Ureter (tissue), 1 donor: ENCODE measurements at places on chromosomes 5 and 9. TPM values are rescaled to one million over a fixed set of nuclear protein-coding genes. Genes with fewer than 3 reads are reported as not detected.

MAMDC2 gene
- total RNA-seq: 46.3 TPM

FOXI1 gene
- not detected for total RNA-seq

GGTA1 gene
- 2.0 TPM for total RNA-seq

ADAMTSL2 gene
- total RNA-seq: 8.8 TPM

SCAI gene
- 7.2 TPM for total RNA-seq

SLC6A19 gene
- total RNA-seq: not detected

LMBRD2 gene
- total RNA-seq: 23.7 TPM

LHX6 gene
- 5.7 TPM for total RNA-seq

OR1J2 gene
- total RNA-seq: 0.42 TPM

FGF1 gene
- total RNA-seq: not detected

FST gene
- 6.6 TPM for total RNA-seq

SLC34A1 gene
- not detected for total RNA-seq

SLC46A2 gene
- 4.2 TPM for total RNA-seq

PALM2AKAP2 gene
- total RNA-seq: 7.8 TPM

ANGPTL2 gene
- total RNA-seq: 22.2 TPM

ITK gene
- total RNA-seq: 4.7 TPM

DNA sequence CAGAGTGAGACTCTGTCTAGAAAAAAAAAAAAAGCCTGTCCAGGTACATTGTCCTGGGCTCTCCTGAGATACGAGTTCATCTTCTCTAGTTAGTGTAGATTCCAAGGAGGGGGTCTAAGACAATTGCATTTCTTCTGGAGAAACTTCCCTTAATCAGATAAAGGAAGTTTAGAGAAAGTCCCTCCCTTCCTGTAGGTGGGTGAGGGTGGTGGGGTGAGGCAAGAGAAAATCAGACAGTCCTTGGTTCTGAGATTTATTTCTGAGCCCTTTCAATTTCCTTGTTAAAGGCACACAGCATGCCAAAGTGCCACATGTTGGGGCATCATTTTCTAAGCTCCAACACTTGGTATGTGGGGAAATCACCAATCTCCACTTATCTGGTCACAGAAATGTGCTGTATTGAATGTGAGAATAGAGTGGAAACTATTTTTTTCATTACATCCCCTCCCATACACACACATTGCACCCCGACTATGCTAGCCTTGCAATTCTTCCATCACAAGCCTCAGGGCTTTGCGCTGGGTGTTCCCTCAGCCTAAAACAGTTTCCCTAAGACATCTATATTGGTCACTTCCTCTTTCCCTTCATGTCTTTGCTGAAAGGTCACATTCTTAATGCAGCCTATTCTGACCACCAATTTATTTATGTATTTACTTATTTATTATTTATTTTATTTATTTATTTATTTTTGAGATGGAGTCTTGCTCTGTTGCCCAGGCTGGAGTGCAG, 5.1 kb upstream of the TUT7 start:
- no peak for DNase-seq

DNA sequence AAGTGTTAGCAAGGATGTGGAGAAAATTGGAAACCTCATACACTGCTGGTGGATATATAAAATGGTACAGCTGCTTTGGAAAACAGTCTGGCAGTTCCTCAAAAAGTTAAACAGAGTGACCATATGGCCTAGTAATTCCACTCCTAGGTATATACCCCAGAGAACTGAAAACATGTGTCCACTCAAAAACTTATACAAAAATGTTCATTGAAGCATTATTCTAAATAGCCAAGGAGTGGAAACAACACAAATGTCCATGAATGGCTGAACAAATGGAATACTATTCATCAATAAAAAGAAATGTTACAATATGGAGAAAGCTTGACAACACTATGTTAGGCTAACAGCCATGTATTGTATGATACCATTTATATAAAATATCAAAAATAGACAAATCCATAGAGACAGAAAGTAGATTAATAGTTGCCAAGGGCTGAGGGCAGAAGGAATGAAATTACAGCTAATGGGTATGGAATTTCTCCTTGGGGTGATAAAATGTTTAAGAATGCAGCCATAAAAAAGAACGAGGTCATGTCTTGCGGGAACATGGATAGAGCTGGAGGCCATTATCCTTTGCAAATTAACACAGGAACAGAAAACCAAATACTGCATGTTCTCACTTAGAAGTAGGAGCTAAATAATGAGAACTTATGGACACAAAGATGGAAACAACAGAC, 33.6 kb upstream of the FBP1 start:
- DNase-seq: no peak

GRCh38 chr5:154410786-154411185, 35.0 kb upstream of the SAP30L start:
- DNase-seq: no peak

DNA sequence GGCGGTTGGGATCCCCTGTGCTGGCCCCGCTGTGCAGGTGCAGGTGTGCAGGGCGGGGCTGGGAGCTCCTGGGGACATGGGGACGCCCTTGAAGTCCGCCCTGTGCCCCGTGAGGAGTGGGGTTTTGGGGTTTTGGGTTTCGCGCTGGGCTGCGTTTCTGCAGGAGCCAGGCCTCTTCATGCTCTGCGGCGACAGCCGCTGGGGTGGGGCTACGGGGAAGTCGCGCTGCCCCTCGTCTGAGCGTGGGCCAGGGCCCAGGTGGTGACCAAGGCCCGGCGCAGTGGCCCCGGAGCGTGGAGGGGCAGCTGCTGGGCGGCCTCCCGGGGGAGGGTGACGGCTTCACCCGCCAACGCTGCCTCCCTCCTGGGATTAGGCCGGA, 47.8 kb upstream of the IRX4 start:
- DNase-seq: no peak

- no peak for DNase-seq
Measured at GRCh38 chr9:2466703-2467102, 154.9 kb upstream of the VLDLR start.

DNA sequence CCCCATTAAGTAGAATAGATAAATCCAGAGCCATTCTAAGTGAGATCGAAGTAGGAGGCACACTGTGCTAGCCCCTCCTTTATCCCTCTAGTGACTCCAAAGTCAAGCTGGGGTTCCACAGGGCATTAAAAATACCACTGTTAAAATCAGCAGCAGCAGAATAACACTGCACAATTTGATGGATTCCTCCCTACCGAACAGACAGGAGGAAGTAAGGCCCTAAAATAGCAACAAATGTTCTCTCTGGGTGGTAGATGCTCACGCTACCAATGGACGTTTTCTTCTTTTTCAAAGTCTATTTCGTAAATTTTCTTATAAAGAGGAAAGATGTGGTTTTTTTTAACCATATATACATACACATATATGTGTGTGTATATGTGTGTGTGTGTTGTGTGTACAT, 54.4 kb downstream of the FBXW11 start:
- no peak for DNase-seq

DNA sequence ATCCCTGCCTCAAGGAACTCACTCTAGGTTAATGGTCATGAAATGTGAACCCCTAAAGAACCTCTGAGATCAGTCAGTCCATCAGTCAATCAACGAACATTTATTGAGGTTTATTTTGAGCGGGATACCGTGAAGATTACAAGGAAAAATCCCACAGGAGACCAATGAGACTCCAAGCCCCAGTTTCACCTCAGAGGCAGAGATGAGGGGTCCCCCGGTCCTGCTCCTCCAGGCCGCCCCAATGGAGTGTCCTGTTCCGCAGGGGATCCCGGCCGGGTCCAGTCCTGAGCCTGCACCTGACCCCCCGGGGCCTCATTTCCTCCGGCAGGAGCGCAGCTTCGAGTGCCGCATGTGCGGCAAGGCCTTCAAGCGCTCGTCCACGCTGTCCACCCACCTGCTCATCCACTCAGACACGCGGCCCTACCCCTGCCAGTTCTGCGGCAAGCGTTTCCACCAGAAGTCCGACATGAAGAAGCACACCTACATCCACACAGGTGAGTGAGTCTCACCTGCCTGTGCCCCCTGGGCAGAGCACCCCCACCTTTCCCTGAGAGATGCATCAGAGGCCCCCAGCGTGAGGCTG, 11.0 kb downstream of the GFI1B start:
- no peak for DNase-seq

DNA sequence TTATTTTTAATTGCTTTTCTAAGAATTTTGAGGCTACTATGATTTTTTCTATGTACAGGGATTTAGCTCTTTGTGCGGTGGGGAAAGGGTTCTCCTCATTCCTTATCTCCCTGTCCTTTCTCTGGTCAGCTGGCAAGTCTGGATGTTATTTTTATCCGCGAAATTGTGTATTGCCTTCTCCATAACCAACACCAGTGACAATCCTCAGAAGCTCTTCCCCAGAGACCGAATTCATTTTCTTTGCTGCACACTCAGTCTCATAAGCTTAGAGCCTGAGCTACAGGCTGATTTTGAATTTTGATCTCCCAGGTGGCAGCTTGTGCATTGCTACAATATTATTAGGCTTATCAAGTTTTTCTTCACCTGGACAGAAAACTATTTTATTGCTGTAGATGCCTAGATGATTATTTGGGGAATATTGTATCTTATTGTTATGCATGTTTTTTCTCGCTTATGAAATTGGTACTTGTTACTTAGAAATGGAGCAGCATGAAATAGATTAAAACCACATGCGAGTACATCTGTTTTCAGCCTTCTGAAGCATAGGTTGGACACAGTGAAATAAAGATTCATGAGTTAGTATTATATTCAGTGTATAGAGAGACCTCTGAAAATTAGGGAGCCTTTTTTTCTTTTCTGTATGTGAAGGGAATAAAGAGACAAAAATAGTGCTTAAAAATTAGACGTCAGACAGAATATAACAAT, 27.3 kb downstream of the CPEB4 start:
- no peak for DNase-seq

GRCh38 chr9:2727966-2728613, 10.8 kb downstream of the KCNV2 start:
- DNase-seq: peak; percentile 50

DNA sequence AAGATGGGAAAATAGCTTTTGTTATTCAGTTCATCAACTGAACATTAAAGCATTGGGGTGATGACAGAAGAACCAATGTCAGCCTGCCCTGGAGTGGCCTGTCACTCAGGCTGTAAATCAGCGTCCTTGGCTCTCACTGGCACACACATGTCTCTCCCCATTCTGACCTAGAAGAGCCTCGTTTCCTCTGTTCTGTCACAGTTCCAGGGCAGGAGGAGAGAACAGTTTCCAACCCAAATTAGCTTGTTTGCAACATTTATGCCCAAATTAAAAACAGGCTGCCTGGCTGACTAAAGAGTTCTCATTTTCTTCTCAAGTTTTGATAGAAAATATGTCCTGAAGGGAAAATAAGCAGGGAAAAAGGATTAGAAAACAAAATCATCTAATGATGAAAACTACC, 520.1 kb downstream of the CHSY3 start:
- DNase-seq: no peak

- DNase-seq: no peak
Measured at GRCh38 chr9:112245126-112245525, 70.0 kb upstream of the SUSD1 start.

- no peak for DNase-seq
Measured at GRCh38 chr5:155085282-155085989, 71.9 kb downstream of the KIF4B start.

GRCh38 chr5:157570531-157571200, 4.9 kb downstream of the ADAM19 start:
- DNase-seq: no peak

GRCh38 chr5:149012350-149012749, 50.5 kb downstream of the SH3TC2 start:
- DNase-seq: no peak

GRCh38 chr5:143343042-143343441, 60.4 kb downstream of the NR3C1 start:
- no peak for DNase-seq

GRCh38 chr9:135338546-135338945, 141.0 kb upstream of the PPP1R26 start:
- no peak for DNase-seq

GRCh38 chr9:107174441-107174840, 108.6 kb upstream of the RAD23B start:
- DNase-seq: no peak

DNA sequence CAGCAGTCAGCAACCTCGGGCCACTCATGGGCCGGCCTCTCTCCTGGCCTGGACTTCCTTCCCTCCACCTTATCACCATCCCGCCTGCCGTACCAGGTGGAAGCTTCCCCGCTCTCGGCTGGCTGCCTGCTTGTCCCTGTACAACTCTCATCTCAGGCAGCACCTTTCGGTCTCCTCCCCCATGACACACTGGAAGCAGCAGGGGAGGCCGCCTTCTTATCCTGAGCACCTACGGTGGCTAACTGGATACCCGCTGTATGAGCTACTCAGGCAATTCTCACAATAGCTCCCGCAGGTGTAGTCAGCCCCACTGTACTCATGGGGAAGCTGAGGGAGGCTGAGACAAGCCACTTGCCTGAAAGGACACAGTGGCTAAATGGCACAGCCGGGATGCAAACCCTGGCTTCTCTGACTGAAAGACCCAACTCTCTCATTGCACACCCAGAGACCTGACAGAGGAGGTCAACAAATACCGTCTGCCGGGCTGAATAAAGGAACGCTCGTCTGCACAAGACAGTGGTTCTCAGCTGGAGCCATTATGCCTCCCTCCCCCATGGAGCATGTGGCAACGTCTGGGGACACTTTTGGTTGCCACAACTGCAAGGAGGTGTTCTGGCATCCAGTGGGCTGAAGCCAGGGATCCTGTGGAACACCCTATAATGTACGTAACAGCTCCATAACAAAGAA, 9.6 kb downstream of the STK10 start:
- no peak for DNase-seq

GRCh38 chr5:109324351-109324750, 85.4 kb downstream of the PJA2 start:
- no peak for DNase-seq

DNA sequence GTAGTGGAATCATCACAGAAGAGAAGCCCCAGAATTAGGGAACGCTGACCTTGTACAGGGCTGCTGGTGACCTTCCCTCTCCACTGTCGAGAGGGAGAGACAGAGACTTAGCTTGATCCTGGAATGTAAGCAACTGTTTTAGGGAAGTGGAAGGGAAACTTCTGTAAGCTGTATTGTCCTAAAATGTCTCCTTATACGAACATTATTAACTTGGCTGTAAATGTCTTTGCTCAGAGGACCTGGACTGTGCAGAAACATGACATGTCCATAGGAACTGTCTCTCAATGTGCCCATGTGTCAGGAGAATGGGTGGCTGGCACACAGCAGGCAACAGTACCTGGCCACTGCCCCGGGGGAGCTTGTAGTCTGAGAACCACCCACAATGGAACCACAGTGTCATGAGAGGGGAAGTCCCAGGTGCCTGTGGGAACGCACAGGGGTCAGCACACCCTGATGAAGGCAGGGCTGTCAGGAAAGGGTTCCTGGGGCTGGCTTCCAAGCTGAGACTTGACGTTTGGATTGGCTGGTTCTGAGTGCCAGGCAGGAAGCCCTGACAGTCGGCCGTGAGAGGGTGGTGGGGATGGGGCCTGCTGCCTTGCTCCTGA, 34.0 kb downstream of the DAP start:
- no peak for DNase-seq

- no peak for DNase-seq
Measured at GRCh38 chr5:58965677-58966414, 383.0 kb downstream of the RAB3C start.
